ENCODE measurements at places on chromosomes 5 and 9.

- no peak for DNase-seq
Observed at GRCh38 chr5:136279314-136279713, 86.0 kb downstream of the TRPC7 start.

DNA sequence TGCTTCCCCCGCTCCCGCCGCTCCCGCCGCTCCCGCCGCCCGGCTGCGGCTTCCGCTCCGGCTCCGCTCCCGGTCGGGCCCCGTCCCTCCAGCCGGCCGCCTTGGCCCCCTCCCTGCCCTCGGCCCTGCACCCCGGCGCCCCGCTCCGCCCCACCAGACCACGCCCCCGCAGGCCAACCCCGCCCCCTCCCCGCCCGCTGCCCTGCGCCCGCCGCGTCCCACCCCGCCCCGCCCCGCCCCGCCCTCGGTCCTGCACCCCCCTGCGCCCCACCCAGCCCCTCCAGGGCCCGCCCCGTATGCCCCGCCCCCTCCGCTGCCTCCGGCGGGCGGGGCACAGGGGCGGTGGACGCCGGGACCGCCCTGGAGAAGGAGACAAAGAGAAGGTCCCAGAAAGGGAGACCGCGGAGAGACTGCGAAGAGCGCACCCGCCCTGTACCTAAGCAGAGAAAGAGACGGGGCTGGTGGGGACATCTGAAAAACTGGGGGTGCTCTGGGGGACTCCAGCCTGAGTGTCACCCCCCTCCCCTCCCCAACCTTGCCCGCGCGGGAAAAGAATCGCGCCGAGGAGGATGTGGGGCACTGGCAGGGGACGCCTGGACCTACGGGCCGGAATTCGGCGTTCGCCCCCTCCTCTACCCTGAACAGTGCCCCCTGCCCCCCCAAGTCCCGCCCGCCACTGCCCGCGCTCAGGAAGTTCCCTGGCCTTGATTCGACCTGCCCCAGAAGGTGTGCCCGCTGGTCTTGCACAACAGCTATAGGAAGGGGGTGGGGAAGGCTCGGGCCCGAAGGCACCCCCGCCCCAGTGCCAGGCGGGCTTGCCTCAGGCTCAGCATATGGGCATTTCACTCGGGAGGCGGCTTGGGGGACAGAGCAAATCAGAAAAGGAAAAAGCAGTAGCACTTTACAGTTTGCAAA, 42.8 kb upstream of the STXBP1 start:
- no peak for DNase-seq

GRCh38 chr9:93365427-93366118, 85.9 kb upstream of the FAM120A start:
- DNase-seq: no peak

- no peak for DNase-seq
Observed at GRCh38 chr5:175557778-175558177, 79.4 kb downstream of the SFXN1 start.

GRCh38 chr9:61668846-61669245, 479.0 kb downstream of the SPATA31A7 start:
- no peak for DNase-seq

Measured in omental fat pad (tissue), 4 donors.